ENCODE measurements at places on chromosomes 16 and 17.

GRCh38 chr16:57725554-57725953 is 10.0 kb upstream of the KATNB1 start:
- no peak for ATAC-seq

DNA sequence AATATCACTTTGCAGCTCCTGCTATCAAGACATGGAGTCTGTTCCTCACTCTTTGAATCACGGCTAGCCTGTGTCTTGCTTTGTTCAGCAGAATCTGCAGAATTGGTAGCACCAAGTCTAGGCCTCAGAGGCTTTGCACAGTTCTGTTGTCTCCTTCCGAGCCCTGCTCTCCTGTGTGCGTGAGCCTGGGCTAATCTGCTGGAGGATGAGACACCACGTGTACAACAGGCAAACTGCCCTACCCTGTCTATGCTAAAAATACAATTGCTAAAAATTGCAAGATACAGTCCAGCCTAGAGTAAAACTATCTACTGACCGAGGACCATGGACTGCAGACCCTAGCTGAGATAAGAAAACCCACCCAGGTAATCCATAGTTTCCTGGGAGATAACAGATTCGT is 484.7 kb downstream of the NPIPA7 start:
- ATAC-seq, result no peak

DNA sequence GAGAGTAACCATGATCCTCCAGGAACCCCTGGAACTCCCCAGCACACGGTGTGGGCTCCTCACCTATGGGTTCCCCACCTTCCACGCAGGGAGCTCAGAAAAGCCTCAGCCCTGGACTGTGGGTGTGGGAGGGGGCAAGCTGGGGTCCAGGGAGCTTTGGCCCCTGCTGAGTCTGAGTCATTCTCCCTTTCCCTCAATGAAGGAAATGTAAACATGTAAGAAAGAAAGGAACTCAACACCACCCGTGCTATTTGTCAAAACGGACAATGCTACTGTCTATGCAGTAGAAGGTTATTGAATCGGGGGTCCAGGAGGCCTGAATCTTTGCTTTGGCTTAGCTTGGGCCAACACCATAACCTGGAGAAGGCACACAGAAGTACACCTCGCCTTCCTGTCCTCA is 222.8 kb downstream of the PMP22 start:
- ATAC-seq, result no peak

- no peak for ATAC-seq
These were observed 293.4 kb downstream of the XYLT1 start for GRCh38 chr16:17177242-17177958.

DNA sequence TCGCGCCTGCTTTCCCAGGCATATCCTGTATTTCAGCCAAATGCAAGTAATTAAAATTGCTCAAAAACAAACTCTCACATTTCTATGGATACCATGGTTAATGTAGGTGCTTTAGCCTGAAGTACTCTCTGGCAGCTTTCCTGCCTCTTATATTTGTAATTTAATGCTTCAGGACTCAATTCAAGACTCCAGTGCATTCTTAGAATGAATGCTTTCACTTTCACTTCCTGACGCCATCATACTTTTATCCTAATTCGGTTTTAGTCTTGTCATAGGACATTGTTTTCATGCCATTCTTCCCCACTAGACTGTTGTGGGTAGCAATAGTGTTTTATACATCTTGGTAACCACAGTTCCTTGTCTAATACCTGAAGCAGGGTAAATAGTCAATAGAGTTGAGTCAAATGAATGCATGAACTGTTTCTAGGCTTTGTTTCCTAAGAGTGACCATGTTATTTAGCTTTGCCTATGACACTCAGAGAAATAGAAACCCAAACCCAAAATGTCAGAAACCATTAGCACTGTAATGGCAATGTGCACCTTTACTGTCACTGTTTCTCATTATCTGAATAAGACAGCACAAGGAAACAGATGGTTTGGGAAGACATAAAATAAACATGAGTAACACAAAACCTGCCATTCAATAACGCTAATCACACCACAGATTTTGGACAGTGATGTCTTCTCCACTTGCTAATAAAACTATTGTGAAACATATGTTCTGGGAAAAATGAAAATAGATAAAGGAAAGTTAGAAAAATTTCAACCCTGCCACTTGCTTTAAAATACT is 705.5 kb downstream of the CDH11 start:
- no peak for ATAC-seq

- no peak for ATAC-seq
These were observed 25.8 kb downstream of the WSB1 start for GRCh38 chr17:27319541-27320221.

DNA sequence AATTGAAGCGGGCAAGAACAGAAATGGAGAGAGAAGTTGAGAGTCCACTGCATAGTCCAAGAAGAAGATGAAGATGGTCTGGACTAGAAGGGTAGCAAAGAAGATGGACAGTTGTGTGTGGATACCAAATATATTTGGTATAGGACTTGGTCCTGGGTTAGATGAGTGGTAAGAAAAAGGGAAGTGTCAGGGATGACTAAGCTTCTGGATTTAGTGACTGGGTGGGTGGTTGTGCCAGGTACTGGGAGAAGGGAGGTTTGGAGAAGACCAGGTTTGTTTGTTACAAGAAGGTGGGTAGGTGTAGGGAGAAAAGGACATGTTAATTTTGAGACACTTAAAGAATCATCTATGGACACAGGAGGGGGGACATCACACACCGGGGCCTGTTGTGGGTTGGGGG is 5.4 kb downstream of the VMP1 start:
- no peak for ATAC-seq

DNA sequence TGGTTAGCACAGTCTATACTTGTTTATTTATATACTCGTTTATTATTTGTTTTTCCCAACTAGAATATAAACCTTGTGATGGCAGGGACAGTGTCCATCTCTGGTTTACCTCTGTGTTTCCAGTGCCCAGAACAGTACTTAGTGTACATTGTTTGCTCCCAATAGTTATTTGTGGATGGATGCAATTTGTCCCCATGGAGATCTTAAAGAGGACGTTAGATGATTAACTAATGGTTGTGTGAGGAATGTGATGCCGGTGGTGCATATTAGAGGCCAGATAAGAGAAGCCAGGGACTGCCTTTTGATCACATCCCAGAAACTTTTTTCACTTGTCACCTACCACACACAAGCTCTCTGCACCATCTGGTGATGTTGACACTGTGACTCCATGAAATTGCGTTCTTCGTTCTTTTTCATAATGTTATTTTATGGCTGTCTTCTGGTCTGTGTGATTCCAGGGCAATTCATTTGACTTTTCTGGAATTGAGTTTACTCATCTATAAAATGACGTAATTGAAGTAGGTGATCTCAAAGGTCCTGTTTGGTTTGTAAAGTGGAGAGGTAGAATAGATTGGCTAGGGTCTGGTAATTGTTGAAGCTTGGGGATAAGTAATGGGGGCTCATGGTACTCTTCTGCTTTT is 1.2 kb downstream of the COX10 start:
- no peak for ATAC-seq

GRCh38 chr17:64418506-64419339 is 28.1 kb upstream of the PECAM1 start:
- no peak for ATAC-seq

GRCh38 chr16:15607700-15608396 is 35.1 kb downstream of the MARF1 start:
- no peak for ATAC-seq

DNA sequence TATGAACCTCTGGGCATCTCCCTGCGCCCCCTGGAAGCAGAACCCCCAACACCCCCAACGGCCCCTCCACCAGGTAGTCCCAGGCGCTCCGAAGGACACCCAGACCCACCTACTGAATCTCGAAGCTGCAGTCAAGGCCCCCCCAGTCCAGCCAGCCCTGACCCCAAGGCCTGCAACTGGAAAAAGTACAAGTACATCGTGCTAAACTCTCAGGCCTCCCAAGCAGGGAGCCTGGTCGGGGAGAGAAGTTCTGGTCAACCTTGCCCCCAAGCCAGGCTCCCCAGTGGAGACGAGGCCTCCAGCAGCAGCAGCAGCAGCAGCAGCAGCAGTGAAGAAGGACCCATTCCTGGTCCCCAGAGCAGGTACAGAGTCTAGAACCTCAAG is 1.5 kb downstream of the BCL6B start:
- no peak for ATAC-seq

DNA sequence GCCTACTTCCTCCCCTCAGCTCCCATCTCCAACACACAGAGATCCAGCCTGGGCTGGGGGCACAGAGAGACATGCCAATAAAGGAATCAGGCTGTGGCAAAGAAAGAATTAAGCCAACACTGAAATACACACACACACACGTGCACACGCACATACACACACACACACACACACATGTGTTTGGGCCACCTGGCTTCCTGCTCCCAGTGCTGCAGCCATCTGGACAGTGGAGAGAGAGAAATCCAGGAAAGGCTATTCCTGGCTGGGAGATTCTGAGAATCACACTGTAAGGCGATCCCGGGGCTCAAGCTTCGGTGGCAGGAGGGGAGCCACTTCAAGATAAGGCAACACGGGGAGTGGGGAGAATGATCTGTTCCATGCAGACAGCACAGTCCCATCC is 72.4 kb downstream of the NOG start:
- no peak for ATAC-seq

- ATAC-seq, result no peak
These were observed 2.5 kb upstream of the AXIN1 start for GRCh38 chr16:354971-355461.

- peak; percentile 56 for ATAC-seq
These were observed 5.7 kb downstream of the MATCAP1 start for GRCh38 chr16:67177743-67178699.

- no peak for ATAC-seq
These were observed 4.1 kb downstream of the AOC3 start for GRCh38 chr17:42855048-42855596.

DNA sequence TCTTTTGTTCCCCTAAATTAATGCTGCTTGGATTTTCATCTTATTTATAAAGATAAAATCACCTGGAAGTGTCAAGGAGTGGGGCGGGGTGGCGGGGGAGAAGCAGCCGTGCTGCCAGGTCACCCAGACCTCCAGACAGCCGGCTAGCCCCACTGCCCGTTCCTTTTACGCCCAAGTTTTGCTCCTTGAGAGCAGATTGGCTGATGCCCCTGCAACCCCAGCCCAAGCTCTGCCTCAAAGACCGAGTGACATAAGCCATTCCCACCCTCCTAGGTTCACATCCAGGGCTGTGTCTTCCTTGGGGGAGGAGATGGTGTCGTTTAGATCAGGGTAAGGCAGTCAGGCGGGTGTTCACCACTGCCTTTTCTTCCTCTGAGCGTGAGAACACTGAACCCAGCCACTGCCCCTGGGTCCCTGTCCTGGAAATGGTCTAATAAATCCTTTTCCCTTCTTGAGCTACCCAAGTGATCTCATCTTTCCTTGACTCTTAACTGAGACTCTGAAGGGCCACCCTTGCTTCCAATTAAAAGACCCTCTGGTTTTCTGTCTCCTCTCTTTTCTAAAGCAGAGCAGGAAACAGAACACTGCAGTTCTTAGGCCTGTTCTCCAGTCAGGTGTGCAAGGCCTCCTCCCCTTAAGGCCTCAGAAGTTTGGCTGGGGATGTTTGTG is 5.7 kb downstream of the PDF start:
- no peak for ATAC-seq

DNA sequence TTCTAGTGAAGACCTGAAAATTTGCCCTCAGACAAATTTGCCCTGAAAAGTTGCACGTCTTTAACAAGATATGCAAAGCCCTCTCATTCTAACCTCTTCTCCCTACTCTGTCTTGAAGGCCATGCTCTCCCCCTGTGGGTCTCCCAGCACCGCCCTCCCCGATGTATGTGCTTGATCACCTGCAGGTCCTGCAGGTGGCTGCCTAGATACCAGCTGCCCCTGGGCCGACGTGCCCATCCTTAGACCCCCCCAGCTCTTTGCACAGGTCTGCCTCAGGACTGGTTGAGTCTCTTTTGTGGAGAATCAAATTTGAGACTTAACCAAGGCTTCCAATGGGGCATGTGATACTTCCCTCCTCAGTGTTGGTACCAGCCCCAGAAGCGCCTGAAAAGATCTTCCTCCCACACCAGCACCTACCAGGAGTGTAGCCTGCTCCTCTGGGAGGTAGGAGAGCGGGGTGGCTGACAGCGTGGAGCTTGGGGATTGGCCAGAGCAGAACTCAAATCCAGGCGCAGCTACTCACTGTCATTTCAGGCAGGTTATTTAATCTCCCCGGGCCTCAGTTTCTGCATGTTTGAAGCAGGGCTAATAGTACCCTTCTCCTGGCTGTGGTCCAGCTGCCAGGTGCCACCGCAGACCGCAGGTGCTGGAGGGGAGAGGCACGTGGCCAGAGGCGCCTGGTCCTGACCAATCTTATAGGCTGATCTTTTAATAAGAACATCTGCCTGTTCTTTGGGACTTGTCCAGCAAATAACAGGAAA is 4.5 kb upstream of the MRPL38 start:
- no peak for ATAC-seq

GRCh38 chr17:14510136-14510535 is 209.3 kb downstream of the HS3ST3B1 start:
- ATAC-seq, result no peak

GRCh38 chr16:49986351-49987124 is 38.5 kb upstream of the CNEP1R1 start:
- ATAC-seq, result no peak

All from stimulated activated memory B cell treated with anti-CD40 and anti-IgM and Interleukin-4, amounts not matched to agents 10 μg/mL and 1 μg/mL and 100 μg/mL, for 72 hours (primary cell).